ENCODE measurements at places on chromosomes 3 and 15. TPM values are rescaled to one million over a fixed set of nuclear protein-coding genes. Genes with fewer than 3 reads are reported as not detected.
A peak's percentile ranks its signal among the peaks of the same experiment; 100 is the strongest.

Gene NME9
- polyA plus RNA-seq: 1.3 TPM

Gene IL17RE
- polyA plus RNA-seq: 1.4 TPM

Gene UROC1
- polyA plus RNA-seq: not detected

Gene PLSCR2
- not detected for polyA plus RNA-seq

DNA sequence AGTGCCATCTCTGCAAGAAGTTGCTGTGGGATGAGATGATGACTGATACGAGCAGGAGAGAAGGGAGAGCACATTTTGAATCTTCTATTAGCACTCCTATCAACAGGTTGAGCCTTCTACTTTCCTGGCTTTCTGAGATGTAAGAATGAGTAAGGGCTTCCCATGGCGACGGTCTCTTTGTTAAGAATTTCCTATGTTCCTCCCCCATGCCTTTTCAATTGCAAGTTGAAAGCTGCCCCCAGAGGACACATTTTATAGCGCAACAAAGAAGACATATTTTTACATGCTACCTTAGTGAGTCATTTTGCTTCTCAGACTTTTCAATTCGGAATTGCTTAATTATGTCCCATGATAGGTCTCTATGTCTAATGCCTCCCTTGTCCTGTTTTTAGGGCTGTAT, 71.3 kb upstream of the LRTM1 start:
- no peak for DNase-seq

DNA sequence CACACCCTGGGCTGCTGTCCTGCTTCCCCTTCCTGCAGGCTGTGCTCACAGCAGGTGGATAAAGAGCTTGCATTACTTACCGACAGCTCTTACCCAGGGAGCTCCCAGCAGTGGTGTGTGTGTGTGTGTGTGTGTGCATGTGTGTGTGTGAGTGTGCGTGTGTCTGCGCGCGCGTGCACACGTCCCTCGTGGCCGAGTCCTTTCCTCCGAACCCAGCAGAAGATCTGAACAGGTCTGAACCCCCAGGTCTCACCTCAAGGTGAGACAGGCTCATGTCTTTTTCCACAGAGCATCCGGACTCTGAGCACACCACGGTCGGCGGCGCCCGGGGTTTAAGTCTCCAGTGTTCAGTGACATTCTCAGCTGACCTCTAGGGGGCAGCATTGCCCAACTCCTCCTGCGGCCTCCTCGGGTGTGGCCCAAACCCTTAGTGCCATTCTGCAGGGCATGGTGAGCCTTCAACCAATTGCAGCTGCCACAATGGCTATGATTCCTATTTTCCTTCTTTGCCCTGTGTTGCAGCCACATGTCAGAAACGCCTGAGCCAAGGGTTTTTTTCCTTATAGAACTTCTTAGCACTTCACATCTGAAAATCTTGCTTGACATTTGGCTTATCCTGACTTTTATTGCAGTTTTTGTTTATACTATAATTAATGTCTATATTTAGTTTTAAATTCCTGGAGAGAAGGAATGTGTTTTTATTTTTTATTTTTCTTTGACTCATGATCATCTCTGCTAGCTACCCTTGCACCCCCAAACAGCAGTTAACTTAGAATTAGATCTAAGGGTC, 64.1 kb upstream of the KLHL25 start:
- peak; percentile 51 for DNase-seq

- DNase-seq: peak; percentile 54
Observed at GRCh38 chr15:39934397-39935071, 619 bp downstream of the EIF2AK4 start.

DNA sequence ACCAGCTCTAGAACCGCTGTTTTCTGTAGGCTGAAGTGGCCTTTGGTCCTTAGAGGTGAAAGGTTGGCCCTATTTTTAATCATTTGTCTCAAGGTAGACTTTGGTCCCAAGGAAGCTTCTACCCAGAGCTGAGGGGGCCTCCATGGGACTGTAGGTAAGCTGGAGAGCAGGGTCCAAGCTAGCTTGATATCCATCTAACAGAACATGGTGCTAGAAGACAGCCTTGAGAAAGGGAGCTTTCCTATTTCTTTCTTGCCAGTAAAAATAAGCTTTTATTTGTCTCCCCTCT, 3.6 kb upstream of the TNFAIP8L3 start:
- no peak for DNase-seq

- peak; percentile 66 for DNase-seq
Observed at GRCh38 chr15:67914537-67915460, 75.0 kb upstream of the RNU6-1 start.

DNA sequence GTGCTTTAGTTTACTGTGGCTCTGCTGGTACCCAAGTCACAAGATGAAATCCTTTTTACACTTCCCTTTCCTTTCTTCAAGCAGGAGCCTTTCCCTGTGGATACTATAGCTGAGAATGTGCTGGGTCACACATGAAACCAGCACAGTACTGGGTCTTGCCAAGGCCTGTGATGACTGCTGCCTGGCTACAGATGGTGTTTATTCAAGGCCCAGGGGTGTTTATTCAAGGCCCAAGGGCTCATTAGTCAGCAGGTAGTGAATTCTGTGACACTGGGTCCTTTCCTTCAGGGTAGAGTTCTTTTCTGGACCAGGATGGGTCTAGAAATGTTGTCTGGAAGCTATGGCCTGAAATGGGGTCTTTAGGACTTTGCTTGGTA, 99.4 kb downstream of the SH3GL3 start:
- no peak for DNase-seq

- DNase-seq: peak; percentile 20
Observed at GRCh38 chr15:55221090-55222011, 24.6 kb upstream of the RSL24D1 start.

DNA sequence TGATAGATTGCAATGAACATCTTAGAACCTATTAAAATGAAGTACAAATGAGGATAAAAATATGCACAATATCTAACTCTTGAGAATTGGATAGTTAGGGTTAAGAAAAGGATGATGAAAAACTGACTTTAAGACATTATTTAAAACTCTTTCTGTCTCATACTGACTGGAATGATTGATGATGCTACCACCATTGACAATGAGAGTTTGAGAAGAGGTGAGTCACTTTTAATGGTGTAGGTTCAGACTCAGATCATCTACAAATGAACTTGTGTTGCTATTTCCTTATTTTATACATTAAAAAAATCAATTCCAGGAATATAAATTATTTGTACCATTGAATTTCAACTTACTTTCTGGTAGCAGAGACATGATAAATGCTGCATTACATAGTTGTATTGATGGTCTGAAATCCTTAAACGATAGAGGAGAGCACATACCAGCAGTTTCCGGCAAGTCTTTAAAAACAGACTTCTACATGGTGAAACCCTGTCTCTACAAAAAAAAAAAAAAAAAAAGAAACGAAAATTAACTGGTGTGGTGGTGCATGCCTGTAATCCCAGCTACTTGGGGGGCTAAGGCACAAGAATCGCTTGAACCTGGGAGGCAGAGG, 409.0 kb downstream of the OTOL1 start:
- no peak for DNase-seq

- no peak for DNase-seq
Observed at GRCh38 chr3:72171946-72172345, 387.0 kb upstream of the PROK2 start.

Measured in muscle of arm (tissue), 14 donors.